ENCODE measurements at places on chromosomes 3 and 15.
A peak's percentile ranks its signal among the peaks of the same experiment; 100 is the strongest.

DNA sequence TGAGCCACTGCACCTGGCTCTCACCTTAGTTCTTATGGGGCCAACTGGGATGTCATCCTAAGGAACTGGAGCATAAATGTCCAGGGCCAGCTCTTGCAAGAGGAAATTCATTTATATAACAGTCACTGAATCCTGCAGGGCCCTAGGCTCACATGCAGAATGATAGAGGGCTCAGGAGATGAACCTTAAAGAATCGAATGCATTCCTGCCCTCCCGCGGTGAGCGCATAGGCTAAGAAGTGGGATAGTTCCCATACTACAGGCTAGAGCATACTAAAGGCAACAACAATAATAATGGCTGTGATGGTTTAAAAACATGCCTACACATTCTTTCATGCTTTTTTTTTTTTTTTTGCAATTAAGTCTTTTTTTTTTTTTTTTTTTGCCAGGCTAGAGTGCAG is 17.1 kb upstream of the CSRNP1 start:
- no peak for DNase-seq

- DNase-seq, result no peak
Measured at GRCh38 chr3:130795396-130795795, 48.8 kb upstream of the PIK3R4 start.

DNA sequence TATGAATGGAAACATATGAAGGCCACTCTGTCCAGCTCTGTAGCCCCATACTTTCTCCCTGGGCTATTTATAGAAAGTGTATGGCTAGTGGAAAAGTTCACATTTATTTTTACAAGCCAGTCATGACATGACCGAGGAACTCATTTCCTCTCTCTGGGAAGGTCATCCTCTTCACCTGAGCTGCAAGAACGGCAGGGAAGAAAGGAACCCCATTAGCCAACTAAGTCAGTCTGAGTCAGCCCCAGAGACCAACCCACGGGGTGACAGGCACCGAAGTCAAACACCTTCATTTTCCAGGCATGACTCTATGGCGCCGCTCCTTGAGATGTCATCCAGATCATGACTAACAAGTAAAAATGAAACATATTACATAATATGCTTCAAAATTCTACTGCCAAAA is 4.8 kb downstream of the PAQR9 start:
- DNase-seq, result peak; percentile 54

DNA sequence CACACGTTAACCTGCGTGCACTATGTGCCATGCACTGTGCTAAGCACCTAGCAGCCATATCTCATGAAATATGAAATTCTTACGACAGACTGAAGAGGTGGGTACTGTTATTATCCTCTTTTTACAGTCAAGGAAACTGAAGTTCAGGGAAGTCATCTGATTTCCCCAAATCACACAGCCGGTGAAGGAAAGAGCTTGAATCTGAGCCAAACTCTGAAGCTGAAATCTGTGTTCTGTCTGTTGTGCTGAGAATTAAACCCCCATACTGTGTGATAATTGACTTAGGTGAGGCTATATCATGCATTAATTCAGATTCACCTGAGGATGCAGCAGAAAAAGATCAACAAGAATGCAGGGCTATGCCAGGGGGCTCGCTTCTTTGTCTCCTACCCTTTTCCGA is 475 bp downstream of the FAM107A start:
- DNase-seq, result no peak

GRCh38 chr15:35936284-35936683 is 390.3 kb upstream of the DPH6 start:
- DNase-seq, result no peak

DNA sequence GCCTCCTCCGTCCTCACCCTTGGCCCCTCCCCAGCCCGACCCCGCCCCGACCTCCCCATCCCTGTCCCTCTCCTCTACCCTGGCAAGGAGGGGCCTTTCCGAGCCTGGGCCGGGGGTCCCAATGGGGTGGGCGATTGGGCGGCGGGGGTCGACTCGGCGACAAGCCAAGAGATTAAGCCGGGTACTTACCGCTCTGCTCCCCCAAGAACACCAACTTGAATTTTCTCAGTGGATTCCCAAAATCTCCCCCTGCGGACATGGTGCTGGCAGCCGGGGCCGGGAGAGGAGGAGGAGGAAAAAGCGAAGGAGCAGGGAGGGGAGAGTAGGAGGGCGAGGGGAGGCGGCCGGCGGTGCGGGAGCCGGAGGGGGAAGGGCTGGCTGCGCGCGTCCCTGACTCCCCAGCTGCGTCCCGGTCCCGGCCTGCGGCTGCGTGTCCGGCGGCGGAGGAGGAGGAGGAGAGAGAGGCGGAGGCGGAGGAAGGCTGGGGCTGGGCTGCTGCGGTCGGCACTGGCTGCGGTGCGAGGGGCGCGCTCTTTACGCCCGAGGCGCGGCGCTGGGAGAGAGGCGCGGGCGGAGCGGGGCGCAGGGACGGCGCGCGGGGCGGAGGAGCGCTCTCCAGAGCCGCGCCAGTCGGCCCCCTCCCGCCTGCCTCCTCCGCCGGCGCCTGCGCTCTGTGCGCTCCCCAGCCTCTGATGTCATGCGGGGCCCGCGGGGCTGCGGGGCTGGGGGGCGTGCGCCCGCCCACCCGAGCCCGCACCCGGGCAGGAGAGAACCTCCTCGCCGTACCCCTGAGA is at the start of gene RAB6B:
TSS of gene RAB6B (minus strand) at position 675 of the 794 bp plus-strand sequence. CDS start at position 259, 416 bp downstream.
- peak; percentile 15 for DNase-seq

GRCh38 chr15:44719293-44719999 is 8.1 kb downstream of the B2M start:
- DNase-seq, result peak; percentile 54

DNA sequence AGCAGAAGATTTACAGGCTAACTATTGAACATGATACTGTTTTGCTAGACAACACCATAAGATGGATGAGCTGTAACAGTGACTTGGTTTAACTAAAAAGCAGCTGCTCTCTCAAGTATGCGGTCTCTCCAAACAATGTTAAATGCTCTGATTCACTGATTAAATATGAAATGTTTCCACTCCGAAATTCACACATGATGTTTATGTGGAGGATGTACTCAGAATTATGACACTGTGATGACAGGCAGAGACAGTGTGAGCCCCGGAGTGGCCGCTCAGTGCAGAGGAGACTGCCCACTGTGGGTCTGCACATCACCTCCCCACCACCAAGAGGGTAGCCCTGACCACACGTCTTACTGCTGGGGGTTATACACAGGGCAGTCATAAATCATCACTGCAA is 83.9 kb upstream of the MEX3B start:
- peak; percentile 92 for DNase-seq

- DNase-seq, result no peak
Measured at GRCh38 chr3:63800097-63800496, 19.0 kb upstream of the C3orf49 start.

- no peak for DNase-seq
Measured at GRCh38 chr3:56443372-56443771, 24.9 kb downstream of the ERC2 start.

- no peak for DNase-seq
Measured at GRCh38 chr15:78951841-78952238, 7.0 kb upstream of the CTSH start.

GRCh38 chr3:32254268-32254667 is 15.8 kb downstream of the CMTM8 start:
- no peak for DNase-seq

DNA sequence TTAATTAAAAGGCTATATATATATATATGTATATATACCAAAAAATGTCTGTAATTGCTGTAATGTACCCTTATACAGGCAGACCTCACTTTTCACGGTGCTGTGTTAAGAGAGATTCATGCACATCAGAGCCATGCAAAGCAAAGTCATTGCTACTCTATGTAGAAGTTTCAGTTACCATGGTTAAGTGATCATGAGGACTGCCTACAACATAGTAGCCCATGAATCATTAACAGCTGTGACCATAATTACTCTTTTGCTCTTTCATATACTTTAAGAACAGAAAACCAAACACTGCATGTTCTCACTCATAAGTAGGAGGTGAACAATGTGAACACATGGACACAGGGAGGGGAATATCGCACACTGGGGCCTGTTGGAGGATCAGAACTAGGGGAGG is 225.3 kb upstream of the EPHA3 start:
- DNase-seq, result no peak

- no peak for DNase-seq
Measured at GRCh38 chr15:60548101-60548500, 69.2 kb upstream of the ICE2 start.

GRCh38 chr3:18780959-18781358 is 355.8 kb upstream of the SATB1 start:
- no peak for DNase-seq

DNA sequence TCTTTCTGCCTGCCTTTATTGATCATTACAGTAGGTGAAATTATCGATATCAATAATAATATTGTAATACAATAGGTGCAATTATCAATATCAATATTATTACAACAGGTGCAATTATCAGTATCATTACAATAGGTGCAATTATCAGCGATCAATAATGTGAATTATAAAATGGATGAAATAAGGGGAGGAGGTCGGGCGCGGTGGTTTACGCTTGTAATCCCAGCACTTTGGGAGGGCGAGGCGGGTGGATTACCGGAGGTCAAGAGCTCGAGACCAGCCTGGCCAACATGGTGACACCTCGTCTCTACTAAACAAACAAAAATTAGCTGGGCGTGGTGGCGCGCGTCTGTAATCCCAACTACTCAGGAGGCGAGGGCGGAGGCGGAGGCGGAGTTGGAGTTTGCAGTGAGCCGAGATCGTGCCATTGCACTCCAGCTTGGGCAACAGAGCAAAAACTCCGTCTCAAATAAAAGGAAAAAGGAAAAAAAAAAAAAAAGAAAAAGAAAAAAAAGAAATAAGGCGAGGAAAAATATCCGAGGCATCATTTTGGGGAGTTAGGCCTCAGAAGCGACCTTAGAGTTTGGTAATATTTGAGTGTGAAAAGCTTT is 611 bp upstream of the BNIP2 start:
- DNase-seq, result peak; percentile 68
